ENCODE measurements at places on chromosomes 6 and 20.

GRCh38 chr6:93581371-93581770 lies 162.0 kb upstream of the EPHA7 start:
- DNase-seq: peak; percentile 72

- no peak for DNase-seq
Observed at GRCh38 chr20:11738852-11739251, 178.8 kb upstream of the BTBD3 start.

DNA sequence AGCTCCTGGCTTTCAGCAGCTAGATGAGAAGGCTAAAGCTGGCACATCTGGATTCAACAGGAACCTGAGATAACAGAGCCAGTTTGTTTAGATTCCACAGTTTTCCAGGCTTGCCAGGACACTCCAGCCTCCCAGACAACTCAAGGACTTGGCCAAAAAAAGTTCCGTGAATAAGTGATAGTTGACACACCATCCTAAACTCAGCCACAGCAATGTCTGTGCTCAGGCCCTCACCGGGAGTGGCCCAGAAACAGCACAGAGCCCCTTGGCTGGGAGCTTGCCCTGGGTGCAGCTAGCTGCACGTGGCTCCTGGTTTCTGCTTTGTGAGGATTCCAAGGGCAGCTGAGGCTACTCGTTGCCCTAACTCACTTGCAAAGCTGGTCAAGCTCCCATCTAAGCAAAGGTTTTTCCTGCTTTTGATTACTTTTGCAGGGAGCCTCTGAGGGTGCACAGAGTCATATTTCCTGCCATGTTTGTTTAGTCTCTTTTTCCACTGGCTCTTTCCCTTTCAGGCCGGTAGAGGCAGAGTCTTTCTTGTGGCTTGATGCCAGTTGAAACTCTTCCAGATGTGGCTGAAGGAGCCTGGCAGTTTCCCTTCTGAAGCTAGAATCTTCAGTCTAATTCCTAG lies 118.3 kb upstream of the ECI2 start:
- DNase-seq: peak; percentile 57

DNA sequence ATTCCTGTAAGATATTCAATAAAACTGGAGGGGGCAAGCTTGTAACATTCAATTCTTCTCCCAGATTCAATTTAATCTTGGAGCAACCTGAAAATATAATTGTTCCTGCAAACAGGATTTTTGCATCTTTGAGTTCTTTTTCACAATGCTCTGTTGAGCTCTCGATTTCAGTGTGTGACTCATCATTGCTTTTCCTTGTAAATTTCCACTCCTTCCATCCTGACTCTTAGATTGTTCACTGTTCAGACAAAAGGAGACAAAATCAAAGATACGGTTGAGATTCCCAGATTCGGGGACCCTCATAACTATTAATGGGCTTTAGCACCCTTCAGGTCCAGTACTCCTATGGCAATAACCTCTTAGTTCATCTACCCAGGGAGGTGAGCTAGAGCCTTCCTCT lies 571.9 kb upstream of the CHD6 start:
- DNase-seq: no peak

DNA sequence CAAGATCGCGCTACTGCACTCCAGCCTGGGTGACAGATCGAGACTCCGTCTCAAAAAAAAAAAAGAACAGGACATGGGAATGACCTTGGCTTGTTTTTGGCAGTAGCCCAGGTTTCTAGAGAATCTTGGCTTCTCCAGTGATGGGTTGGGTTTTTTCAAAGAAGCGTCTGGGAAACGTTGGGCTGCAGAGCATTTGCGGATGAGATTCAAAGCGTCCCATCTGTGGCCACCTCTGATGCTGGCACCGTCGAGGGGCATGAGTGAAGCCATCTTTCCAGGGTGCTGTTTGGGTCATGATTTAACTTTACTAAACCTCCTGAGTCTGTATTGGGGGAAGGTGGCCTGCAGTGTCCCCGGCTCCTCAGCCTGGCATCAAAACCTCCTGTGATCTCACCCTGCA lies 43.2 kb upstream of the SRF start:
- no peak for DNase-seq

DNA sequence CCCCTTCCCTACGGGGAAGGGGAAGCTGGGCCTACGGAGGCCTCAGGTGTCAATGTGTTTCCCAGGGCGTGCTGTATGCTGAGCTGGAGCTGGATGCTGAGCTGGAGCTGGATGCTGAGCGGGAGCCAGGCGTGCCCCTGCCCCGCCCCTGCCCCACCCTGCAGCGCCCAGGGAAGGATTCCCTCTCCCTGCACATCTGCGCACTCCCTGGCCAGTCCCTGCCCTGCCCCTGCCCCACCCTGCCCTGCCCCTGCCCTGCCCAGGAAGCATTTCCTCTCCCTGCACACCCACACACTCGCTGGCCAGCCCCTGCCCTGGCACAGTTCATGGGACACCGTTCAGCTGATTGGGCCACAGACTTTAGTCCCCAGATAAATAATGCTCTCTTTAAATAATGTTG lies 196.8 kb downstream of the SMOC2 start:
- no peak for DNase-seq

- no peak for DNase-seq
Observed at GRCh38 chr6:36076178-36077063, 48.8 kb downstream of the MAPK14 start.

DNA sequence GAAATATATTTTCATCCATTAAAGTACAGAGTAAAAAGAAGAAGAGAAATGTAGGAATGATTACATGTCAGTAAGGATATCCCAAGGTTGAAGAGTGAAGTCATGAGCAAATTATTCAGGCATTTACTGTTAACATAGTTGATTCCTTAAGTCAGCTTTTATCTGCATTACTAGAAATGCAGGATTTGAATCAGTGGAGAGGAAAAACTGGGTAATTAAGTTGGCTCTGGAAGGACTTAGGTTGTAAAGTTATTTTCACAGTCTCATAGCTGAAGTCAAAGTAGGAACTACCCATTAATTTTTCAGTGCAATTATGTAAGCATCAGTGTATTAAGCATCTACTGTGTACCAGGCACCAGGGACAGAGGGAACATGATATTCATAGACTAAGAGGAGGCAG lies 7.8 kb downstream of the NAA20 start:
- DNase-seq: no peak

DNA sequence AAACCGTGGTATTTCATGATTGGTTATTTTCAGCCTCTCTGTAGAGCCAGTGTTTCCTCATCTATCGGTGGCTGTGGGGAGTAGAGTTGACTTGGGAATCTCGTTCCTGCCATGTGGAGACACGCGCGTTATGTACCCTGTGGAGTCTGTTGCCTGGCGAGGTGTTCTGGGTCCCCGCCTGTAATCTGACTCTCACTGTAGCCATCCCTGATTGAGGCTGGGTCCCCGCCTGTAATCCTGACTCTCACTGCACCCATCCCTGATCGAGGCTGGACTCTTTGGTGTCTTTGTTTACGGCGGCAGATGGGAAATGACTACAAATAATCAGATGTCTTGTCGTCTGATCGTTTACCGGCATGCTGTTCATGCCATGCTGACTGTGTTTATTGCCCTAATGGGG lies 153.9 kb downstream of the DTNBP1 start:
- peak; percentile 41 for DNase-seq

- no peak for DNase-seq
Observed at GRCh38 chr20:7881551-7881950, 58.7 kb downstream of the HAO1 start.

DNA sequence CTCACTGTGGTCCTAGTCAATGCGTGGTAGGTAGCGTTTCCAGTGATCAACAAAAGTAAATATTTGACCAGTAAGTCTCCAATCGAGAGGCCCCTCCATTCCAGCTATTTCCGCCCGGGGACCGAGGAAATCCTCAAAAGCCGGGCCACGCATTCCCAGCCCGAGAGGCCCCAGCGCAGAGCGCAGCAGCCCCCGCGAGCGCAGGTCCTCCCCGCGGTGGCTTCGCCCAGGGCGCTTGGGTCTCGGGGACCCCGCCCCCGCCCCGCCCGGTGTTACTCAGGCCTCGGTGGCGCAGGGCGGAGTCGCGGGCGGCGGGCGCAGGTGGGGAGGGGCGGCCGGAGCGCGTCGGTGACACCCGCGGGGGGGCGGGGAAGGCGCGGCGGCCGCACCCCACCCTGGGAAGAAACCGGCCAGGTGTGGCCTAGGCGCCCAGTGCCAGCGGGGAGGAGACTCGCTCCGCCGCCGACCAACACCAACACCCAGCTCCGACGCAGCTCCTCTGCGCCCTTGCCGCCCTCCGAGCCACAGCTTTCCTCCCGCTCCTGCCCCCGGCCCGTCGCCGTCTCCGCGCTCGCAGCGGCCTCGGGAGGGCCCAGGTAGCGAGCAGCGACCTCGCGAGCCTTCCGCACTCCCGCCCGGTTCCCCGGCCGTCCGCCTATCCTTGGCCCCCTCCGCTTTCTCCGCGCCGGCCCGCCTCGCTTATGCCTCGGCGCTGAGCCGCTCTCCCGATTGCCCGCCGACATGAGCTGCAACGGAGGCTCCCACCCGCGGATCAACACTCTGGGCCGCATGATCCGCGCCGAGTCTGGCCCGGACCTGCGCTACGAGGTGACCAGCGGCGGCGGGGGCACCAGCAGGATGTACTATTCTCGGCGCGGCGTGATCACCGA lies at the start of gene DSP:
TSS of gene DSP (plus strand) at position 497 of the 890 bp plus-strand sequence. CDS start at position 742, 245 bp downstream.
- DNase-seq: peak; percentile 68

GRCh38 chr6:16450285-16450684 lies 211.9 kb downstream of the GMPR start:
- DNase-seq: no peak

GRCh38 chr6:142822842-142823241 lies 122.1 kb downstream of the HIVEP2 start:
- peak; percentile 92 for DNase-seq

- DNase-seq: no peak
Observed at GRCh38 chr6:146693342-146693741, 94.6 kb downstream of the ADGB start.

DNA sequence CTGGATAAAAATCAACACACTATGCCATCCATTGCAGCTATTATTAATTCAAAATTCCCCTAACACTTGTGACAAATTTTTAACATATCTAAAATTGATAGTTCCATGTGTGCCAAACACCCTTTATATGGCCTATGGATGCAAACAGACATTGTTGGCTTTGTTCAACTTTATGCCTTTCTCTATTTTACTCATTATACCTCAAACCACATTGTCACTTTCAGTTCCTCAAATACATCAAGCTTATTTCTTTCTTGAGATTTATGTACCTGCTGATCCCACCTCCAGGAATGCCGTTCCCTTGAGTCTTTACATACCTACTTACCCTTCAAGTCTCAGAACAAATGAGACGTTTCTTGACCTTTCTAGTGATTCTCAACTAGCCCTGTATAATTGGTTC lies 193.5 kb upstream of the PLN start:
- DNase-seq: no peak

- DNase-seq: no peak
Observed at GRCh38 chr6:53464927-53465460, 79.9 kb downstream of the GCLC start.

- DNase-seq: peak; percentile 9
Observed at GRCh38 chr6:82040405-82041221, 206.9 kb downstream of the IBTK start.

DNA sequence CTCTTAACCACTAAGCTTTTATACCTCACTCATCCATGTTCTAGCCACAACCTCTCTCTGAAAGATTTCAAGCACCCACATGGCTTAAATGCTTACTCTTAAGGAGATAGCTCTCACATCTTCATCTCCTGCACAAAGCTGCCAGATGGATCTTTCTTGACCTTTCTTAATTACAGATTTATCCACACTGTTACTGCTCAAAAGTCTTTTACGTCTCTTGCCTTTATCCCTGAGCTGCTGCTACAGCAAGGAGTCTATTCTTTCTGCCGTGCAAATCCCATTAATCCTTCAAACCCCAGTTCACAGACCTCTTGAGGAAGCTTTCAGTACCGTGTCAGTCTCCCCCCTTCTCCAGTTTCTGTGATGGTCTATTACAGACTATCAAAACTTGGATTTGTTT lies 54.6 kb downstream of the B4GALT5 start:
- DNase-seq: no peak

- no peak for DNase-seq
Observed at GRCh38 chr6:90918361-90918760, 331.5 kb upstream of the MAP3K7 start.

GRCh38 chr20:50558483-50558925 lies 48.3 kb downstream of the PTPN1 start:
- DNase-seq: no peak

DNA sequence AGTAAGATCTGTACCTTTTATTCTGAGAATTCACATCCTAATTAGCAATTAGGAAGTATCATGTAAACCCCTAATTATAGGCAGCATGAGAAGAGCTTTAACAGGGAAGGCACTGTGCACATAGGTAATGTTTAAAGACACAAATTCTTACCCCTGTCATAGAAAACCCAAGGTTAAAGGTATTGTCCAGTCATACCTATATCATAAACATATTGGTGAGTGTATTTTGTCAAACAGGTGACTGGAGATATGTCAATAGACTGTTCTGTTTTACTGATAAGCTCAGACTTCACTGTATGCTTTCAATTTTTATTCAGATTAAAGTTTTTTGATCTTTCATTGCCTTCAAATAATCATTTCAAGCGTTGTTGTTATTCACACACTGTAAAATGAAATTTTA lies 43.8 kb downstream of the LGSN start:
- DNase-seq: no peak

GRCh38 chr20:52383995-52384621 lies 192.5 kb upstream of the ZFP64 start:
- no peak for DNase-seq

GRCh38 chr20:18991012-18991411 lies 177.4 kb downstream of the SCP2D1 start:
- no peak for DNase-seq

DNA sequence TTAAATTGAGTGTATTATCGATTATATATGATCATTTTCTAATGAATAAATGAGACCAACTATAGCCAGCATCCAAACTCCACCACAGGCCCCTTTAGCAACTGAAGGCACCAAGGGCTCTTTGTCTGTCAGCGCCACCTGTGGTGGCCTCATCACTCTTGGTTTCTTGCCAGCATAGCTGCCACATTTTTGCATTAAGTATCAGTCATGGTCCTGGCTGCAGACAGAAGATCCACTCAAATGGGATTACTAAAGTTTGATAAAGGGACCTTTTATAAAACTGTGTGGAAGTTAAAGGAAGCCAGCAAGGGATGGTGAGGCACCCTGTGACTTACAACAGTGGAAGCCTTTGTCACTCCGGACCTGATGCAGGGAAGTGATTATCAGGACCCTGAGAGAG lies 162.9 kb downstream of the C6orf118 start:
- no peak for DNase-seq

DNA sequence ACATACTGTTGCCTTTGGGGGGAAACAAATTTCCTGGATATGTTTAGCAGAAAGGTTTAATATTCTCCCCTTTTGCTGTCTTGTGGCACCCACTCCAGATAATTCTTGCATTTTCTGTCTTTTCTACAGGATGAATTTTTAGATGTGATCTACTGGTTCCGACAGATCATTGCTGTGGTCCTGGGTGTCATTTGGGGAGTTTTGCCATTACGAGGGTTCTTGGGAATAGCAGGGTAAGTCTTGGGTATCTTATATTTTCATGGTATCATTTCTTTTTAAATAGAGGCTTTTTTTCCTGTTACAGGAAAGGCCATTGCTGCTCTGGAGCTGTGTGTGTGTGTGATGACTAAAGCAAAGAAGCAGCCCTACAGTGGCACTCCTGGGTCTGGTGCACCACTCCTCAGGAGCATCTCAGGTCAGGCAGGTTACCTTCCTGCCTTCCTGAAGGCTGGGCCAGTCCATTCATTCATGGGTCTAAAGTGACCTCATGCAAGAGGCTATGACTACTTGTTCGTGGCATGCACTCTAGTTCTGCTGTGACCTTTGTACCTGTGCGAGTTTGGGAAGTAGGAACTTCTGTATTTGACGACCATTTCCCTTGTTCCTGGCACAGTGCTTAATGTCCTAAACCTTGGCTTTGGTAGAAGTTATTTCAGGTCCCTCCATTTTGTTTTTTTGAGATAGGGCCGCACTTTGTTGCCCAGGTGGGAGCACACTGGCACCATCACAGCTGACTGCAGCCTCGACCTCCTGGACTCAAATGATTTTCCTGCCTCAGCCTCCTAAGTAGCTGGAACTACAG lies 2.2 kb downstream of the RAB5IF start:
- DNase-seq: no peak
